ENCODE measurements at places on chromosomes 12 and 14.
A peak's percentile ranks its signal among the peaks of the same experiment; 100 is the strongest.

DNA sequence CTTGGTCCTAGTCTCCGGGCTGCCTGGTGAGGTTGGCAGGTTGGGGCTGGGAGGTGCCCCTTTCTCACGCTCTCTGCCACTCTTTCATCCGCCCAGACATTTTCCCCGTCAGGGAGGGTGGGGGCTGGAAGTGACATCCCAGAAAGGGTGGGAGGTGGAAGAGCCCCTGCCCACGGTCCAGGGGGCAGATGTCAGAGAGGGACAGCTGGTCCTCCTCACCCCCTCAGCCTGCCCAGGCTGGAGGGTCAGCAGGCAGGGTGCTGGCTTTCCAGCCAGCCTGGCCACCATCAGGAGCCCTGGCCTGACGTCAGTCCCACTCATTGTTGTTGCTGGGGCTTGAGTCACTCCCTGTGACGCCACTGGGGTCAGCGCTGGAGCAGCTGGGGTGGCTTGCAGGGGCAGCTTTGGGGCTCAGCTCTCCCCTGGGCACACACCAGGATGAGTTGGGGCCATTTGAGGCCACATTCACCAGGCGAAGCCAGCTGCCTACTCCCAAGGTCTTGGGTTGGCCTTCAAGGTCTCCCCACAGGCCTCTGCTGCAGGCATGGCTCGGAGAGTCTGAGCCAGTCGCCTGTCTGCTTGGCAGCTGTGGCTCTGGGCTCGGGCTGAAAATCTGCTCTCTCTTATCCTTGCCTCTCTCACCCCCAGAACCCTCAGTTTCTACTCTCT is 5.7 kb upstream of the ATG101 start:
- peak; percentile 69 for DNase-seq

DNA sequence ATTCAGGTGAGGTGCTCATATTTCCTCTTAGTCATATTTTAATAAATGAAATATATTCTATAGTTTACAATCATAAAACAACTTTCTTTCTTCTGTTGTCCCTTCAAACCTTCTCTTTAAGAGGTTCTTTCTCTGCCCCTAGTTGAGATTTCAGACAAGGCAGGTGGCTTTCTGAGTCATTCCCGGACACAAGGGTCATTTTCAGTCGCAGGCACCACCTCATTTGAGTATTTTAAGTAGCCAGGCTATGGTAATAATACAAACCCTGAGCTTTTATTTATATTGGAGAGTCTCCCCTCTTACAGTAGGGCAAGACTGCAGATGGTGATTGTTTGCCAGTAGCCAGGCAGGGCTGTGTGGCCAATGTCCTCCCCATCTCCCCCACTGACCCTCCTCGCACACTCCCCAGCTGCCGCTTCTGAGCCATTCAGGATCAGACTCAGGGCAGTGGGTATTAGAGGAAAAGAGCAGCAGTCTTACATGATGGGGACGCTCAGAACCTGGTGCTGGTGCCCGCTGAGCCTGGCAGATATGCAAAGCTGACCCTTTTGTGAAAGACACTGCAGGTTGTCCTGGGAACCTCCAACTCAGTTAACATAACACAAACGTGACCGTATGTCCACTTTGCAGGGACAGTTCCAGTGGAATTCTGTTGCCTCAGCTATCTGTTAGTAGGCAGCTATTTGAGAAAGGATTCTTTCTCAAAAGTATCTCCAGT is 101.1 kb upstream of the BCL2L14 start:
- DNase-seq, result no peak

- no peak for DNase-seq
These were observed 132.6 kb downstream of the NTS start for GRCh38 chr12:86006727-86007126.

DNA sequence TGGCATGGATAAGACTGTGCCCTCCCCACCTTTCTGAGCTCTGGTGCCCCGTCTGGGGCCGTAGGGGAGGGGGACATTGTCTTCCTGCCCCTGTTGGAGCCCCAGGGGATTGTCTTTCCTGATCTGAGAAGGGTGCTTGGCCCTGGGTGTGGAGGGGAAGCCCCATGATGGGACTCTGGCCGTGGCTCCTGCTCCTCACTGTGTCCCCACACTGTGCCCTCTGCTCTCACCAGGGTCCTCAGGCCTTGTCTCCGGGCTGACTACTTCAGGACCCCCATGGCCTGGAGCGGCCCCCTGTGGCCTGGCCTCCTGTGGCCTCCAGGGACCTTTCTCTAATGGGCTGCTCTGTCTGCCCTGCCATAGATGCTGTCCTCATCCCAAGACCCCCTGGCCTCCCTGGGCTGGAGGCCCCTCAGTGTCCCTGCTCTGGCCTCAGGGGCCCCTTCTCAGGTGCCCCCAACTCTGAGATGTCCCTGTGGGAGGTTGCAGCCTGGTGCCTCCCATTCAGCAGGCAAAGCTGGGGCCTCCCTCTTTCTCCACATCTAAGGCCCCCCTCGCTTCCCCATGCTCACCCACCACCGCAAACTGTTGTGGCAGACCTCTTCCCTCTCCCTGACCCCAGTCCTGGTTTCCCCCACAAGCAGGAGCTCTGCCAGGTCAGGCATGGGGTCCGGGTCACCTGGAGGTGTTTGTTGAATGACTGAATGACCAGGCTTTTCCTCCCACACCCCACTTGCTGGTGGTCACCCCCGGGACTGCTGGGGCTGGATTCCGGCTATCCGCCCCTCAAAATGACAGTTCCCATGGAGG is 4.0 kb downstream of the KIF26A start:
- no peak for DNase-seq

GRCh38 chr12:33588725-33589405 is 149.2 kb upstream of the SYT10 start:
- DNase-seq, result no peak

DNA sequence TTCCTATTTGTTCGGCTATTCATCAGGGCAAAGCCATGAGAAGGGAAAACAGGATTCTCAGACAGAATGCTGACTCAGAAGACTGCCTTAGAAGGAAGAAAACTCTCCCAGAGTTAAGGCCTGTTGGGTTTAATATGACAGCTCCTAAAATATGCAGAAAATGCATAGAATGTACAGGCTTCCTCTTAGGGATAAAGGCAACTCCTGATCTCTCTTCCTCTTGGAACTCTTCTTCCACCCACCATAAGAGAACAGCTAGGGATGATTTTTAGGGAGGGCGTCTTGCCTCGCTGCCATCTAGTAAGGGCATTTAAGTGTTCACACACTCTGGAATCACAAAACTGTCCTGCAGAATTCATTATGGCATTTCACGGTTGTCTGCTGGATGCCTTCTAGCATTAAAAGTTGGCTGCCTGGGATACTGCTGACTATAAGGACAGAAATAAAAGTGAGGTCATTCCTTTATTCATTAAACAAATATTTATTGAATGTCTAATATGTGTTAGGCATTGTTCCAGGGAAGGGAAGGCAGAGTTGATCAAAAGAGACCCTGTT is 73.7 kb downstream of the DCAF5 start:
- peak; percentile 94 for DNase-seq

- DNase-seq, result no peak
These were observed 10.0 kb downstream of the EMP1 start for GRCh38 chr12:13206560-13206897.

- DNase-seq, result no peak
These were observed 26.1 kb upstream of the AACS start for GRCh38 chr12:125038976-125039625.

GRCh38 chr14:59920378-59920683 is 387 bp downstream of the LRRC9 start:
- DNase-seq, result no peak

DNA sequence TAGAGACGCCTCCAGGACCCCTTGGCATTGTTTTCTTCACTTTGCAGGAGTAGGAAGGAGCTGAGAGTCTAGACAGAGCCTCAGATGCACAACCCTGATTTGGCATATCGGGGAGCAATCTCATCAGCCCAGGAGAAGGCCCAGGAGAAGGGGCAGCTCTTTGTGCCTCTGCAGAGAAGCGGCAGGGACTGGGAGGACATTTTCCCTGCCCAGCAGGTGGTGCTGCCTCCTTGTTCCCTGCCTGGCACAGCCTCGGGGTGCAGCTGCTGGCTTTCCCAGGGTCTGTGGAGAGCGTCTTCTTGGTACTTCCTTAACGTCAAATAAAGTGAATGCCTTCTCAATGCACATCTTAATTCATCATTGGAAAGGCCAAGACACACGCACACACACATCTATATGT is 419.5 kb downstream of the TMEM121 start:
- no peak for DNase-seq

- no peak for DNase-seq
These were observed 1096.6 kb downstream of the BCL11B start for GRCh38 chr14:98175436-98175835.

GRCh38 chr12:114403690-114404066 is 2.3 kb downstream of the TBX5 start:
- DNase-seq, result peak; percentile 56

DNA sequence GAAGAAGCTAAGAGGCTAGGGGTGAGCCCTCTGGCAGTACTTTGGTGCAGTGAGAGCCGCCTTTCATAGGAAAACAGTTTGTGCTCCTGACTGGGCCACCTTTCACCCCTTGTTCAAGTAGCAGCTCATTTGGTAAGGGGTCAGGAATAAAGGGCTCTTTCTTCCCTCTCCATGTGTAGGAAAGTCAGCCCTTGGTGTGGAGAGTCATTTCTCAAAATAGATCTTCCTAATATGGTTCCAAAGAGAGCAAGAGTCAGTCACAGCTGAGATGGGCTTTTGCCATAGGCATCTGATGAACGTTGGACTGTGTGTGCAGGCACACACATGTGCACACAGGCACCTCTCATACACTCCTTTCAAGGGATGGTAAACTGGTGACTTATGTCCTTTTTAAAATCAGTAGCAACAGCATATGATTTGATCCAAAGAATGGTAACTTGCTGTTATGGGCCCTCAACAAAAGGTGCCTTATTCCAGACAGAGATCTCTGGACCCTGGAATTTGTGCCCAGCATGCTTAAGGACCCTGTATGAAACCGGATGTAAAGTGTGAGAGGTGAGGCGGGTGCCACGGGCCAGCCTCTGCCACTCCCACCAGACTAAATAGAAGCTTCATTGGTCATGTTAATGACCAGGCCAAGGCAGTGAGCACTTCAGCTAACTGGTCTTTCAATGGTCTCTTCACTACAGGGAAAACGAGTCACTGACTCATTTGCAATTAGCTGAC is 16.7 kb upstream of the RIC8B start:
- DNase-seq, result no peak

DNA sequence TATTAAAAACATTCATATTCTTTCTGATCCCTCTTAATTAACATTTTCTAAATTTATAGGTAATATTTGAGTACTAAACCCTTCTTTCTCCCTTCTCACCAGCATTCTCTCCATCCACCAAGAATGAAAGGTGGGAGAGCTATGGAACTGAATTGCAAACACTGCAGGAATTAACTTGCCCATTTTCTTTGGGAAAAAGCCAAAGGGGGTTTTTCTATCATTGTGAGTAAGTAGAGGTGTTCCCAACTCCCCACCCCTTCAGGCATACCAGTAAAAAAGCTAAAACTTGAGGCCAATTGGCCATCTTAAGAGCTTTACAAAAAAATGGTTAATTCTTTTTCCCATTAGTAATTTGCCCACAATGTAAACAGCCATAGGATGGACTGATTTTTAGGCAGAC is 23.7 kb downstream of the PCNX1 start:
- peak; percentile 18 for DNase-seq

DNA sequence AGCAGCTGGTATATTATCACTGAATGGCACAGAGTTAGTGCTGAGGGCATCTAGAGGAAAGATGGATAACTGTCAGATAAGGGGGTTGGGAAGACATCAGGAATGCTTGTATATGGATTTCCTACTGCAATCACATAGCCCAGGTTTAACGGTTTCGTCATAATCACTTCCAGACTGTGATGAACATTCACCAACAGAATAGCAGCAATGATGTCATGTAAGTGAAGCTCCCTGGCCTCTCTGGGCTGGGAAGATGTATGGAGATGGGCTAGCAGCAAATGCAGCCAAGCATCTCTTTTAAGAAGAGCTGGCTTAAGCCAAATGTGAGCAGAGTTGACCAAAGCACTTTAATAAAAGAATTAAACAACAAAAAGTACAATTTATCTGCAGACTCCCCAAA is 714.6 kb downstream of the GALC start:
- DNase-seq, result peak; percentile 10

DNA sequence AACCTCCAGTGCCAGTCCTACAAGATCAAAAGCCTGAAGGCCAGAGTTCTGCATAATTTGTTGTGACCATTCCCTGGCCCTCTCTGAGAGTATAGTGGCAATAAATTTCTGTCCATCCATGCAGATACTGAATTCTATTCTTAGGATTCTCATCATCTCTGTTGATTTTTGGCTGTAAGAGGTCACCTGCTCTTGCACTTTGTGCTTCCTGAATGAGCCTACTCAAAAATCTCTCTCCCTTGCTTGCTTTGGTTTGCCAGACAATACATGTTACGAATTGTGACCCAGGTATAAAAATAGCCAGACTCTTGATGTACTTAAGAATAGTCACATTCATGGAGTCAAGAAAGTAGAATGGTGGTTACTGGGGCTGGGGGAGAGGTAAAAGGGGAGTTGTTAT is 16.7 kb downstream of the ZNF664 start:
- DNase-seq, result no peak

All from fibroblast of skin of right biceps (primary cell).